ENCODE measurements at places on chromosomes 1 and 21.

DNA sequence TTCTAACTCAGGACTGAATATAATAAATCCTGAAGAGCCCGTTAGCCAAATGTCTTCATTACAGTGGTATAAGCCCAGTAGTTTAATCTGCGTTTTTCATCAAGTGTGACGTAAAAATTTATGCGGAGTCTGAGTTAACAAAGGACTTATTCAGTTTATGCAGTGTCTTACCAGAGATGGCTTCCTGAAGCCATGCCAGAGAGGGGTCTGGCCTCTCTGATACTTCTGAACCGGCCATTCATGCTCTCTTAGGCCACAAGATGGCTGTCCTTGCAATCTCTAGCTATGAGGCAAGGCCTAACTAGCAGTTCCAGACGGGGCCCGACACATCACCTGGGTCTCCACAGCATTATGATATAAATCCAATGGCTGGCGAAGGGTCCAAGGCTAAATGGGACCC, 101.4 kb downstream of the TEX35 start:
- no peak for DNase-seq

DNA sequence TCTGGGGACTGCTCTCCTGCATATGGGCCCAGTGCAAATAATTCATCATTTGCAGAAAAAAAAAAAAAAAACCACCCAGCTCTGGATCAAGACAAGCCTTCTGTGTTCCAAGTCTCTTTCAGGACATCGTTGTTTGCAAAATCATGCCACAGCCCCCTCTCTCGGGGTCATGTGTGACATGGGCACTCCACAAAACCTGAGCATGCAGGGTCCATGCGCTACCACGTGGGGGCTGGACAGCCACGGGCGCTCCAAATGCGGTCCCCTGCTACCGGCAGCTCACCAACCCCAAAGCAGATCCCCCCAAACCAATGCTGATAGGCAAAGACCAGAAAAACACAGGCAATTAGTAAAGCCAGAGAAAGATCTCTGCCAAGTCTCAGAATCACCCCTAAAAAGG, 17.6 kb downstream of the NPHP4 start:
- no peak for DNase-seq

DNA sequence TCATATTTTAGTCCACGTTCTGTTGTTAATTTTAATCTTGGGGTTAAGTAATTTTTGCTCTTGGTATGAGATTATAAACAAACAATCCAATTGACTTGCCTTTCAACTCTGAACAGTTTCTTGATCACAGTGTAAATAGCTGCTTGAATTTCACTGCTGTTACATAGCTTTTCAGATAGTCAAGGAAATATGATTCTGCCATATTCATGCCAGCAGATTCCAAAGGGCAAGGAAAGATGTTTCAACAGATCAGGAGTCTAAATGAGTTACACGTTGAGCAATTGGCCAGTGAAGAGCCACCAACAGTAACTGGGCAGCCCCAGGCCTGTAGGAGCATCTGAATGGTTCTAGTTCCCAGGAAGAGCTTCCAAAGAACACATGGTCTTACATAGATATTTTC, 93.6 kb downstream of the LEPR start:
- DNase-seq = no peak

DNA sequence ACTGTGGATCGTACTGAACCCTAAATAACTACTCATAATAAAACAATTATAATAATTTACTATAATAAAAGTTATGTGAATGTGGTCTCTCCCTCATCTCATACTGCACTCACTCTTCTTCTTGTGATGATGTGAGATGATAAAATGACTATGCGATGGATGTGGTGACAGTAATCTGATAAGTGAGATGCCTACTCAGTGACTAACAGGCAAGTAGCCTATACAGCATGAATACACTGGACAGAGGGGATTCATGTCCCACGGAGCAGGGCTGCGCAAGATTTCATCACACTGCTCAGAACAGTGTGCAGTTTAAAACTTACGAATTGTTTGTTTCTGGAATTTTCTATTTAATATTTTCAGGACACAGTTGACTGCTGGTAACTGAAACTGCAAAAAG, 304.0 kb downstream of the DUSP10 start:
- no peak for DNase-seq

DNA sequence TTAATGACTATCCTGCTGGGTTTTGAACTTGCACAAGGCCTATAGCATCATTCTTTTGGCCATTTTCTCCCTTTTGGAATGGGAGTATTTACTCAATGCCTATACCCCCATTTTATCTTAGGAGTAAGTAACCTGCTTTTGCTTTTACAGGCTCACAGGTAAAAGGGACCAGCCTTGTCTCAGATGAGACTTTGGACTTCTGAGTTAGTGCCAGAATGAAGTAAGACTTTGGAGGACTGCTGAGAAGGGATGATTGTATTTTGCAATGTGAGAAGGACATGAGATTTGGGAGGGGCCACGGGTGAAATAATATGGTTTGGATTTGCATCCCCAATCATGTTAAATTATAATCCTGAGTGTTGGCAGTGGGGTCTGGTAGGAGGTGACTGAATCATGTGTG, 212.7 kb downstream of the FAF1 start:
- no peak for DNase-seq

DNA sequence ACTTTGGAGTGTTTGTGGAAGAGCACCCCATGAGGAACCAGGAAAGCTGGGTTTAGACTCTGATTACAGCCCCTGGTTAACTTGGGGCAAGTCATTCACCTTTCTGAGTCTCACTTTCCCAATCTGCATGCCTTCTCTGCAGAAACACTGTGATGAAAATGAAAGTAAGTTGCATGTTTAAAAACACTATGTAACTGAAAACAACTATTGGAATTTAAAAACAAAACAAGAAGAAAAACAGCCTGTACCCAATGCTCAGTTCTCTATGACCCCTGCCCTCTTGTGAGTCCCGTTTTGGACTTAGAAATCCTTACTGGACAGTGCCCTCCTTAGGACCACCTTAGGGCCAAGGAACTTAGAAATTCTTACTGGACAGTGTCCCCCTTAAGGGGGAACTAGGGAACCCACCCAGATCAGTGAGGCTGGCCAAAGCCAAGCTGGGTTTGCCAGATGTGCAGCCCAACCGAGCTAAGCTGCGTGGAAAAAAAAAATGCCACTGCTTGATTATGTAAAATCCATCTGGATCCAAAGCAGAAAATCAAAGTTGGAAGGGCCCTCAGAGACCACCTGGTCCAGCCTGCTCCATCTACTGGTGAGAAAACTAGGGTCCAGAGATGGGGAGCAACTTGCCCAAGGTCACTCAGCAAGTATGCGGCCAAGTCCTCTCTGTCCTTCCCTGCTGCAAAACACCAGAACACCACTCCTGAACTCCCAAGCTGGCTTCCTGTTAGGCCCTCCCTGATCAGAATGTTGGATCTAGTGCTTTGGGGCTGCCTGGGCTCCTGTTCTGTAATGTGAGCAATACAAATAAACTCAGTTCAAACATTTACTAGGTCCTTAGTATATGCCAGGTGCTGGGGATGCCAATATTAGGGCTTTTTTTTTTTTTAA, 77.7 kb downstream of the MRPL37 start:
- no peak for DNase-seq

- no peak for DNase-seq
Observed at GRCh38 chr1:89721351-89721750, 88.4 kb downstream of the LRRC8C start.

- DNase-seq = no peak
Observed at GRCh38 chr1:61125263-61125662, 42.9 kb downstream of the NFIA start.

DNA sequence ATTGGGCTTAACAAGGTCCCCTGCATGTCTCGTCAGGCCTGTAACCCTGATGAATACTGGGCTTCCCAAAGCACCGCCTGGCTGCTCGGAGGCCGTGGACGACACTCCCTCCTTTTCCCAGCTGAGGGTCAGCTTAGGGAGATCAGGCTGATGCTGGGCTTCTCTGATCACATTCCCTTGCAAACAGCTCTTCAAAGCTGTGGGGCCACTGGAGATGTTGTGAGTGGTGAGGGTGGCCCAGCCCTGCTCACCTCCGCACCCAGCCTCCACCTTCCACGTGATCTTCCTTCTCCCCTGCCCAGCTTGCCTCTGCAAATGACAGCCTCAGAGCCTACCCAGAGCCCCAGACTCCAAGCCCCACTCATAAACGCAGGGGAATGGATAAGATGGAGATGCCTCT, 195.4 kb downstream of the GRIK3 start:
- DNase-seq = no peak

- no peak for DNase-seq
Observed at GRCh38 chr1:182826892-182827291, 12.3 kb upstream of the DHX9 start.

- DNase-seq = no peak
Observed at GRCh38 chr1:57122031-57122430, 156.2 kb upstream of the C8B start.

DNA sequence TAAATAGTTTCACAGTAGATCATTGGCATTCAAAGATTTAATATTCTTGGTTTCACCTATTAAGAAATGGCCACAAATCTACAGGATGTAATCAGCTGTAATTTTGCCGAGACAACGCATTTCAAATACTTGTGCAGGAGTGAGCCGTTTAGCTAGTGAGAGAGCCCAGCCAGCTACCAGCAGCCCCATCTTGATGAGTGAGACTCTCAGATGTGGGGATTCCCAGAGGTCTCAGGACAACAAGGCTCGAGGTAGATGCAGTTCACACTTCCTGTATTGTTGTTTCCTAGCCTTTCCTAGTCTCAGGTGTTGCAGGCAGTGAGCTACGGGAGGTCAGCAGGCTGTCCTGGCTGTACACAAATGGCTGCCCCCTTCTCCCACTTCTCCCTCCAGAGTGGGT, 108.6 kb downstream of the PBX1 start:
- no peak for DNase-seq

DNA sequence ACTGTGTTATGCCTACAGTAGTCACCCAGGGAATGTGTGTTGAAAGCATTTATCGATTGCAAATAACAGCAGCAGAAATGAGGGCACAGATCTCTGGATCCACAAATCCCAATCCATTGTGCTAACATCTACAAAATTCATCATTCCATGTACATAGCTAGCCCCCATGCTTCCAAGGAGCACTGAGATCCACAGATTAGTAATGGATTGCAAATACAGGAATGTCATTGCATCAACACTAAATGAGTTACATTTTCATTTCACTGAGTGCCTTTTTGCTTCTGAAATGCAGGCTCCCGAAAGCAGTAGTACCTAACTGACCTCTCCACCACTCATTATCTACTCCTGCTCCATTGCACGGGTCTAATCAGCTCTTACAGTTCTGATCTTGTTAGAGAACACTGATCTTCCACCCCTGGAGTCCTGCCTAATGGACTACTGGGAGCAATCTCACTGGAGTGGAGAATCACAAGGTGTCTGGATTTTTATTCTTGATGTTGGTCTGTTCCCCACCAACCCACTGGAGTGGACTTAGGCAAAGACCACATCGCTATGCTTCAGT, 30.5 kb downstream of the ASTN1 start:
- DNase-seq = no peak

GRCh38 chr1:164504749-164505148, 54.2 kb upstream of the PBX1 start:
- no peak for DNase-seq

Data from mesothelial cell of epicardium (in vitro differentiated cells).